ENCODE measurements at places on chromosomes 7 and 10. TPM values are rescaled to one million over a fixed set of nuclear protein-coding genes. Genes with fewer than 3 reads are reported as not detected.

The AKR1E2 gene
- total RNA-seq = 3.4 TPM

The CFAP69 gene
- total RNA-seq = 4.8 TPM

The TDRD1 gene
- total RNA-seq = not detected

GRCh38 chr10:75401569-75402485 lies at the start of gene ZNF503:
Gene ZNF503 (minus strand): TSS chr10:75401764. CDS start chr10:75401419, 345 bp downstream.
- peak; percentile 98 for DNase-seq
- H3K27me3 ChIP-seq = peaks cover 75% of the 10 kb centered on the region
- peak within 1 kb of the TSS; percentile 68 for H3K27ac ChIP-seq
- H3K4me3 ChIP-seq = peak within 1 kb of the TSS; percentile 87
- peaks cover 30% of the 10 kb centered on the region for H3K4me1 ChIP-seq

GRCh38 chr10:72785409-72785808 lies 93.5 kb downstream of the MCU start:
- no peak overlapping the region for H3K27ac ChIP-seq
- no peak overlapping the region for H3K4me3 ChIP-seq
- H3K27me3 ChIP-seq = no peaks in the 10 kb centered on the region
- peaks cover 33% of the 10 kb centered on the region for H3K4me1 ChIP-seq
- no peaks in the 10 kb centered on the region for H3K36me3 ChIP-seq

DNA sequence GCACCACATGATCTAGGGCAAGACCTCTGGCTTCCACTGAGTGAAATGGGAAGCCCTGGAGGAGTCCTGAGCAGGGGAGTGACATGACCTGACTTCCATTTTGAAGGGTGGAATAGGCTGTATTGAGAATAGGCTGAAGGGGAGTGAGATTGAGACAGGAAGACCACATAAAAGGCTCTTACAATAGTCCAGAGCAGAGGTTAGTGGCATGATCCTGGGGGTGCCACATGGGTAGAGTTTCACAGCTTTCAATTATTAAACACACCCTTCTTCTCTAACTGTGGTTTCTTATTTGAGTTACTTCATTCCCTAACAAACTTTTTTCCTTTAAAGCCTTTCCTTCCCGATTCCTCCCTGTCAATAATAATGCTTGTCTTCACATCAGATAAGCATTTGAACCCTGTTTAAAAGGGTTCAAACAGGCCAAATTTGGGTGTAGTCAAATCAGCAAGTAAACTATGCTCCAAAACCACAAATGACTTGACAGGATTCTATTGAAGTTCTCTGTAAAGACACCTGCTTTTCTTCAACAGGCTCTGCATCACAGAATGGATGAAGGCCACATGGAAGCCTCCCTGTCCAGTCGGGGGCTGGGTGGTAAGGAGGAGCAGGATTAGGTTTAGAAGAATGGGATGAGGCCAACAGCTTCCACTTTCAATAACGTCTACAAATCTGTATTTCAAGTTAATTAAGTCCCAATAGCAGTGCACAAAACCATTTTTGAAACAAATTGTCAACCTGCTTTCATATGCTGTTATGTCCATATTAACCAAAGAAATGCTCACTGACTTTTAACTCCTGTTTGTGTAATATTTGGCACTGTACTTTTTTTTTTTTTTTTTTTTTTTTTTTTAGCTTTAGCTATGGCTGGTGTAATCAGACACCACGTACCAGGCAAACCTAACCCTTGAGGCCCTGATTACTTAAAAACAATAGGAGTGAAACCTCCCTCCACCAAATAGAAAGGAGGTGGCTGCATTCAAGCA lies 131.9 kb downstream of the NRCAM start:
- peak overlapping the region; percentile 20 for H3K4me3 ChIP-seq
- H3K36me3 ChIP-seq = no peaks in the 10 kb centered on the region
- peak overlapping the region; percentile 57 for H3K27ac ChIP-seq
- H3K27me3 ChIP-seq = no peaks in the 10 kb centered on the region
- DNase-seq = peak; percentile 36
- peaks cover 85% of the 10 kb centered on the region for H3K4me1 ChIP-seq
